ENCODE measurements at places on chromosomes 4 and X. TPM values are rescaled to one million over a fixed set of nuclear protein-coding genes. Genes with fewer than 3 reads are reported as not detected.

DNA sequence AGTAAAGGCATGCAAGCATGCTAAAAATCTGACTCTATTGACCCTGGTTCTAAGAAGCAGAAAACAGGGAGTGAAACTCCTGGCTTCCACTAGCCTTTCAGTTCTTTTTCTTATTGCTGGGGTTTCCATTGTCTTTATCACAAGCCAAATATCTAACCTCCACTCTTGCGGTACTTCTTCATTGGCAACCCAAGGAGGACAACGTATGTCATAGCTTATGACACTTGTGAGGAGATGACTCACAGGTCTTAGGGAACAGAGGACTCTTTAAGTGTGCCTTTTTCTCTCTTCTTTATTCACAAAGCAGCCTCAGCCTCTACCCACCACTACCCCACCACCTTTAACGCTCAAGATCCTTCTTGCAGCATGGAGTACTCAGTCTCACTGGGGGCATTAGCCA, 124.2 kb downstream of the GUCY2F start:
- no peaks in the 10 kb centered on the region for H3K4me1 ChIP-seq
- H3K27ac ChIP-seq: no peak overlapping the region
- DNase-seq: no peak
- H3K4me3 ChIP-seq: no peak overlapping the region
- no peaks in the 10 kb centered on the region for H3K36me3 ChIP-seq

The PCDH19 gene
- total RNA-seq: not detected

GRCh38 chr4:100895556-100896197, 377.9 kb upstream of the EMCN start:
- H3K27ac ChIP-seq: peak overlapping the region; percentile 27
- no peaks in the 10 kb centered on the region for H3K36me3 ChIP-seq
- H3K4me1 ChIP-seq: no peaks in the 10 kb centered on the region
- no peaks in the 10 kb centered on the region for H3K27me3 ChIP-seq

The UNC5C gene
- total RNA-seq: not detected

DNA sequence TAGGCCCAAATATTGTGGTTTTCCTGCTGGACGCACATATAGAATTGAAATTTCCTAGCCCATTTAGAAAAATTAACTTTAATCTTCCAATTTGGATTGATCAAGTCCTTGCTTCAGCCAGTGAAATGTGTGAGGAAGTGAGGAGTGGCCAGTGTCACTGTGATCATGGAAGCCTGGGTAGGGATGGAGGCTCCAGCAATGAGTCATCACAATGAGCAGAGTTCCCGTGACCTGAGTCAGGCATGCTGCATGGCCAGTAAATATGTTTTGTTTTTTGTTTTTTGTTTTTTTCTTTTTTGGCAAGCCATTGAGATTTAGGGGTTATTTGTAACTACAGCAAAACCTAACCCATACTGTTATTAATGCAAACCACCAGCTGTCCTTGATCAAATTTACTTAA, 52.1 kb downstream of the IDS start:
- DNase-seq: no peak
- H3K4me1 ChIP-seq: no peaks in the 10 kb centered on the region

The TIGD4 gene
- total RNA-seq: 0.20 TPM

DNA sequence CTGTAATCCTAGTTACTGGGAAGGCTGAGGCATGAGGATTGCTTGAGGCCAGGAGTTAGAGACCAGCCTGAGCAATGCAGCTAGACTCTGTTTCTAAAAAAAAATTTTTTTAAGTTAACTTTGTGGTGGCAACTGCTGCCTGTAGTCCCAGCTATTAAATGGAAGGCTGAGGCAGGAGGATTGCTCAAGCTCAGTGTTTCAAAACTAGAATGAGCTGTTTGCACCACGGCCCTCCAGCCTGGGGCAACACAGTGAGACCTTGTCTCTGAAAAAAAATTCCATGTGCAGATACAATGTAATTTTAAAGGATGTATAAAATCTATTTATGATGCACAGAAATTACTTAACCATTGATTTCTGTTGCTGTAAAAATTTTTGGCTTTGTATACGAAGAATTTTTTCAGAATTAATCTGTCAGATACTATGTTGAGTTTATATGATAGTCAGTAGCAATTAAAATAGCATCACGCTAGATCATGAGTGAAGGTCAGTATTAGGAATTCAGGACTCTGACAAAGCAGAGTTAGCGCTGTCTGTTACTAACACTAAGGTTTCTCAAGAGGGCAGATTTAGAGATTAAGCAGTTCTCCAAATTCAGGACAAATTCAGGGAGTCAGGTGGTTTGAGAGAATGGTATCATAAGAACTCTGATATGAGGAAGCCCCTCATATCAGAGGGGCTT, 8.3 kb upstream of the AGA start:
- H3K4me3 ChIP-seq: no peak overlapping the region
- no peaks in the 10 kb centered on the region for H3K36me3 ChIP-seq
- H3K27ac ChIP-seq: no peak overlapping the region

The HMX1 gene
- total RNA-seq: not detected

DNA sequence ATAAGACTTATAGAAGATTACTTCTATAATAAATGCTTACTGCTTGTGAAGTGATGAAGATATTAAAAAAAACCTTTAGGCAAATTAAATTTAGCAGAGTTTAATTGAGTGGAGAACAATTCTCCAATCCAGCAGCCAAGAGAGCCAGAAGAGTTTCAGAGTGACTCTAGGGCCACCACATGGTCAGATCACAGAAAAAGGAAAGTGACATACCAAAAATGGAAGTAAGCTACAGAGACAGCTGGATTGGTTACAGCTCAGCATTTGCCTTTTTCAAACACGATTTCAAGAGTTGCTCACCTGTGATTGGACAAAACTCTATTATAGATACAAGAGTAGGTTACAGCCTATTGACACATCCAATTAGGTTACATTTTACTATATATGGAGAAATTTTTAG, 79.0 kb upstream of the TRAM1L1 start:
- H3K27ac ChIP-seq: no peak overlapping the region
- H3K36me3 ChIP-seq: no peaks in the 10 kb centered on the region
- H3K27me3 ChIP-seq: no peaks in the 10 kb centered on the region
- no peak for DNase-seq
- H3K4me3 ChIP-seq: no peak overlapping the region
- H3K4me1 ChIP-seq: no peaks in the 10 kb centered on the region

Data from naive thymus-derived CD4-positive, alpha-beta T cell (primary cell).